Melanocyte of skin (primary cell): ENCODE measurements at places on chromosomes 1 and 21. TPM values are rescaled to one million over a fixed set of nuclear protein-coding genes. Genes with fewer than 3 reads are reported as not detected.

Gene NSUN4
- 23.1 and 26.2 TPM in 2 replicates for total RNA-seq

Gene CD1B
- total RNA-seq: not detected in 2 replicates

Gene GREM2
- total RNA-seq: not detected in 2 replicates

Gene TARS2
- 28.9 and 44.3 TPM in 2 replicates for total RNA-seq

Gene PIGR
- not detected in 2 replicates for total RNA-seq

Gene CRABP2
- 0.46 TPM in 1 of 2 replicates, not detected in the other for total RNA-seq

Gene SLC9C2
- not detected in 2 replicates for total RNA-seq

Gene TAF1A
- total RNA-seq: 7.2 and 8.0 TPM in 2 replicates

Gene SAMD11
- total RNA-seq: under 0.01 TPM in 1 of 2 replicates, not detected in the other

Gene CLDN19
- not detected in 2 replicates for total RNA-seq

Gene CYYR1
- not detected in 2 replicates for total RNA-seq

Gene SFN
- not detected in 2 replicates for total RNA-seq

Gene KLHDC7A
- total RNA-seq: not detected in 2 replicates

Gene ASB17
- not detected in 2 replicates for total RNA-seq

Gene SPRR2G
- not detected in 2 replicates for total RNA-seq

Gene OR2G2
- total RNA-seq: not detected in 2 replicates

Gene KCNN3
- total RNA-seq: under 0.01 and 0.15 TPM in 2 replicates

Gene CAMK2N1
- total RNA-seq: 0.93 and 1.00 TPM in 2 replicates

Gene A3GALT2
- total RNA-seq: not detected in 2 replicates

Gene SYPL2
- 0.33 and 0.46 TPM in 2 replicates for total RNA-seq

Gene SPATA46
- total RNA-seq: not detected in 2 replicates

Gene C2CD2
- 11.7 and 18.5 TPM in 2 replicates for total RNA-seq

Gene ETNK2
- 16.5 and 29.4 TPM in 2 replicates for total RNA-seq

Gene CHIA
- total RNA-seq: not detected in 2 replicates

Gene EDARADD
- 0.62 TPM in 1 of 2 replicates, not detected in the other for total RNA-seq

Gene RSPO1
- total RNA-seq: not detected in 2 replicates

Gene PLA2G5
- total RNA-seq: not detected in 2 replicates

Gene TLCD4
- 6.0 and 10.6 TPM in 2 replicates for total RNA-seq

Gene EDN2
- total RNA-seq: not detected in 2 replicates

Gene AIM2
- 0.34 TPM in 1 of 2 replicates, not detected in the other for total RNA-seq

Gene GJA8
- total RNA-seq: not detected in 2 replicates

Gene ASAP3
- 10.0 and 11.6 TPM in 2 replicates for total RNA-seq

Gene RAD54L
- total RNA-seq: 3.6 and 4.5 TPM in 2 replicates

Gene MARK1
- total RNA-seq: 2.3 and 5.3 TPM in 2 replicates

Gene HSF2BP
- total RNA-seq: 0.33 and 0.93 TPM in 2 replicates

Gene RBM34
- total RNA-seq: 31.0 and 53.8 TPM in 2 replicates

Gene SLC6A17
- total RNA-seq: 0.69 and 1.5 TPM in 2 replicates

Gene H3-3A
- 127 and 211 TPM in 2 replicates for total RNA-seq

Gene CFHR4
- not detected in 2 replicates for total RNA-seq

Gene IARS2
- 74.0 and 118 TPM in 2 replicates for total RNA-seq
